Right renal cortex interstitium (tissue), 3 donors: ENCODE measurements at places on chromosomes 5 and 9.

GRCh38 chr5:7904170-7904569 is 35.2 kb downstream of the MTRR start:
- no peak for DNase-seq

GRCh38 chr5:180618829-180619562 is 27.7 kb upstream of the SCGB3A1 start:
- DNase-seq = no peak

DNA sequence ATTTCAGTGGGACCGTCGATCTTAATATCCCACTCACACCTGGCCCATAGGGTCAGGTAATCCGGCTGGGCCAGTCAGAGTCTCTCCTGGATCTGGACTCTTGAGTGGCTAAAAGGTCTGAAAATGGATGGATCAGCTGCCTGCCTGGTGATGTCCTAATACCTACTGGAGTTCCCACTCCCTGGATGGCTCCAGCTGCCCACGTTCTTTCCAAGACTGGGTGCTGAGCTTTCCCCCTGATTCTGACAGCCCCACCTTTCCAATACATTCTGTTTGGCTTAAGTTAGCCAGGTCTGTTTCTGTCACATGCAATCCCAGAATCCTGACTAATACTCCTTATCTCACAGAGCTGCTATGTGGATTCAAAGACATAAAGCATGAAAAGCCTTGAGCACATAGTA is 10.2 kb downstream of the SH3PXD2B start:
- no peak for DNase-seq

DNA sequence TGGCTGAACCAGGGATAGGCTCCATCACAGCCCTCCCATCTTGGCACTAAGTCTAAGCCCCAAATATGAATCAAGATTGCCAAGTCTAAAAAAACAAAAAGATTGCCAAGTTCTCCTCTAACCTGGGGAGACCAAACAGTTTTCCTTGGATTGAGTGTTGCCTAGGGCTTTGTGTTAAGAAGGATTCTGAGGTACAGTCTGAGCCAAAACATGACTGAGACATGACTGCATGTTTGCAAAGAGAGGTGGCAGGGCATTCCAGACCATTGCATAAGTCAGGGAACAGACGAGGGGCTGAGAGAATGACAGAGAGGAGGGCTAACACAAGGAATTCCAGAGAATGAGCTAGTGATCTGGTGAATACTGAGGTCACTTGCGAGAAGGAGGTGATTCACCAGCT is 11.4 kb downstream of the LAMC3 start:
- DNase-seq = no peak

DNA sequence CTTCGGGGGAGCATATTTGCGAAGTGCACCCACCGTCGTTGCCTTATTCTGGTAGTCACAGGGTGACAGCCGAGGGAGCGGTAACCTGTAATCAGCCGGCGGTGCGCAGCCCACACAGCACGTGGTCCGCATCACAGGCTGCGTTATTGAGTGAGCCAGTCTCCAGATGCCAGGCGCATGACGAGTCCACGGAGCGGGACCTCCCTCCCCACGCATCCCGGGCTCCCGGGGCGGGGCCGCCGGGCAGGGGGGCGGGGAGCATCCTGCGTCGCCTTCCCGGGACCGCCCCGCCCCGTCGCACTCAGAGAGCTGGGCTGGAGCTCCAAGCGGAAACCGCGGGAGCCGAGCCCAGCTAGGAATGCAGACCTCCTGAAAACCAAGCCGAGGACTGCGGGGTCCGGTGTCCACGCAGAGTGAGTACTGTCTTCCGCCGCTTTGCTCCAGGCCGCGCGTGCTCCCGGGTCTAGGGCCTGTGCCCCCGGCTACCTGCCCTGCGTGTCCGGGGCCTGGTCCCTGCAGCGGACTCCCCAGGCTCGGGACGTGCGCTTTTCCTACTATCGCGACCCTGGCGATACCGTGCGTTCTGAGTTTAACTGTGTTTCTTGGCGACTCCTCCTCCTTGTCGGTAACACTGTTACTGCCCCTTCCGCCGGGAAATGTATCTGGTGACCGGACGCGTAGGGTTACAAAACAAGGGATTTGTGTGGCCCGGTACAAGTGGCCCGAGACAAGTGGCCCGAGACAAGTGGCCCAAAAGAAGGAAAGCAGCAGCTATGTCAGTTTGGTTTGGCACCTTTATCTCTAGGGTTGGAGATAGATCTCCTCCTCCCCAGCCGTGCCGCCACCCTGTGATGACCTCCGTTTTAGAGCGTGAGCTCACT is 40.6 kb downstream of the CAST start:
- peak; percentile 73 for DNase-seq

GRCh38 chr9:7240569-7241311 is 483.0 kb downstream of the KDM4C start:
- no peak for DNase-seq

DNA sequence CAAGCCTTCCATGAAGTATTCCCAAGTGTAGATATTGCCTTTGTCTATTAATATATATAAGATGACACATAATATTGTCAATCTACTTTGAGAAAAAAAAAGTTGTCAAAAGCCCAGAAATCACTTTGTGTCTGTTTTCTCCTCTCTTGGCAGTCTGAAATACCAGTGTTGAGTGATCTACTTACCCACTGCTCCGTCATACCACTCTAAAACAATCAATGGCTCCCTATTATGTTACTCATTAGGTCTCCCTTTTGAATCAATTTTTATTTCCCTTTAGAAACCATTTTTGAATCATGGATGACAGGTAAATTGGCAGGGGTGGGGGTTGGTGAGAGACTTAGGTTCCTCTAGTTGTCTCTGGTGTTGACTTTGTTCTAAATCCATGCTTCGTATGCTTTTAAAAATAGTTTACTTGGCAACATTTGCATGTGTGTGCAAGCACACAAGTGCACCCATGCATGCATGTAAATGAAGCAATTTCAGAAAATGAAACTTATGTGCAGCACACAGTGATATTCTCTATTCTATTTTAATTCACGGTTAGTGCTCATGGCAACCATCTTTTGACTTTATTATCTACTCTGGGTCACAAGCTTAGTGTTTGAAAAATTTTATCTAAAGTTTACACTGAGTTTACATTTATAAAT is 378.9 kb downstream of the RAB3C start:
- DNase-seq = no peak

DNA sequence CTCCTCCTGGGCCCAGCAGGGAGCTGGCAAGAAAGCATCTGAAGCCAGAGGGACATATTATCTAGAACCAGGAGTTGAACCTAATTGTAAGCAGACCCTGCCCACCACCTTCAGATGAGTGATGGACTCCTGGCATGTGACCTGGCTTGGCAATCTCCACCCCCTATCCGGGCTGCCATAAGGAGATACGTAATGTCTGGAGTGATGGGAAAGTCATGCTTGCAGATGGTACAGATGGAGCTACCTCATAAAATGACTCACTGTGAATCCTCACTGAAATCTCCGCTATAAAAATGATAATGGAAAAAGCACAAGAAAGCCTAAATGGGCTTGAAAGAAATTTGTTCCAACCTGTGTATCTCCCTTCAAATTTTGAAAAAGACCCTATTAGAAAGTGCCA is 157.5 kb downstream of the DMRT2 start:
- DNase-seq = no peak

DNA sequence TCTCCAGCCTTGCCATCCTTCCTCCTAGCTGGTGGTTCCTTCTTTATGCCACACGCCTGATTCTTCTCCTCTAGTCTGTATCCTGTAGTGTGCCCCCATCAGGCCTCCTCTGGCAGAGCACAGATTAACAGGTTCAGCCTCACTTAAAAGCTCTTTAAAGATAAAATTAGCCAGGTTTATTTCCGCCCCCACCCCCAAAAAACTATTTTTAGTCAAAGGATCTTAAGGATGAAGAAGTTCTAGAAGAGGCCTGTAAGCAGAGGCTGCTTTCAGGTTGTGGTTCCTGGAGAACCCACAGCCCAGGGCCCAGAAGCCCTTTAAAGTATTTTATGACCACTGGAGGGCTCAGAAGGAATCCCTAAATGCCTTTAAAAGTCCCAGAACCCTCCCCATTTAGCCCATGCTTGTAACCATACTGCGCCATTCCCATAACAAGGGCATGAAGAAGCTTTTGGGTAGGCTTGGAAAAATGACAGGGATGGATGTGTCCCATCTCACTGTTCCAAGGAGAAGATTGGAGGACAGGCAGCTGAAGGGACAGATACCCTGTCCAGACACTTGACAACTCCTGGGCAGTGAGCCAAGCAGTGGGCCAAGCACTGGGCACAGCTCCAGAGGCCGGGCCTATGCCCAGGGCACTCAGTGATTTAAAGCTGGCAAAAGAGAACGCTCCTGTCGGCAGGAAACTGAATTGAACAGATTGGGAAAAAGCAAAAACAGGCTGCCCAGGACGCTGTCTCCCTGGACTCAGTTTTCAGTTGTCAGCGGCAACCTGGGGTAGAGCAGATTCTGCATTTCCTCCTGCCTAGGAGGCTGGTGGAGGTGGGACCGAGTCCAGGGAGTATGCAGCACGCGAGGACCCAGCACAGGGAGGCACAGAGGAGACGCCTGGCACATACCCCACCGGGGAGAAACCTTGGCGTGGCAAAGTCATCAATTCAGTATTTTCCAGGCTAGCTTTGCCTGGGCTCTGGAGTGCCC is 106.3 kb upstream of the SSBP2 start:
- DNase-seq = no peak

DNA sequence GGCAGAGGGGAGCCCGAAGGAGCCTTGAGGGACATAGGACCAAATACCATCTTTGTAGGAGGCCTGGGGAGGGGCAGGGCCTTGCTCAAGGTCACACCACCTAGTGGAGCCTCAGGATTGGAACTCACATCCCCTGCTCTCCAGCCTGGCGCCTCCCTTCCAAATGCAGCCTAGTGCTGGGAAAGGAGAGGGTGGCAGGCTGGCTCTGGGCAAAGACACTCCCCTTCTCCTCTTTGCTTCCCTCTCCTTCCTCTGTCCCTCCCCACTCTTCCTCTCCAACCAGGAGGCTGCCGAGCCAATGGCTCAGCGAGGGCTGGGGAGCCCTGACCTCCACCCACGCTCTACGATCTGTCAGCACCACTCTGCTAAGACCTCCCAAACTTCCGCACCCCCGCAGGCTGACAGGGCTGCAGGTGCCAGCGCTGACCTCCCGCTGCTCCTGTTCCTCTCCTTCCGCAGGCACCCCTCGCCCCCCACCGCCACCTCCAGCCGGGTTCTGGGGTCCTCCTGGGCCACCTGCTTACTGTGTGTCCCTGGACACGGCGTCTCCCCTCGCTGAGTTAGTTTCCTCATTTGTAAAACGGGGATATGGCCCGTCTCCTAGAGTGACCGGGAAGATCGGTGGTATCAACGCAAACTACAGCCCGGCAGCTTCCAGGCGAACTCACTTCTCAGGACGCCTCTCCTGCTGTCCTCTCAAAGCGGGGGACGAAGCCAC is 52.9 kb downstream of the C9orf50 start:
- no peak for DNase-seq

DNA sequence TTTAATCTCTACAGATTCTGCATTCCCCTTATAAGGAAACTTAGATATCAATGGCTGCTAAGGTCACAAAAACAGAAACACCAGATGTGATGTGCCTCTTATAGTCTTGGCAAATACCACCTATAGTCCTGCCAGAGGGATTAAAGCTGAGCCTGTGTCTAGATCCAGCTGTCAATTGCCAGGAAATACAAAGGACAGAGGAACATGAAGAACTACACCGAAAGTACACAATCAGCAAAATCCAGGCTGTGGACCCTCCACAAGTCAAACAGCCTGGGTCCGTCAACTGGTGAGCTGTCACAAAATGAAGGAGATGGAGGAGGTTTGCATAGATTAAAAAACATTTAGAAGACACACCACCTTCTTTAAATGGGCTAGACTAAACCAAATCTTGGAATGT is 85.4 kb downstream of the KLF4 start:
- no peak for DNase-seq
